ENCODE measurements at places on chromosomes 7 and 10.

DNA sequence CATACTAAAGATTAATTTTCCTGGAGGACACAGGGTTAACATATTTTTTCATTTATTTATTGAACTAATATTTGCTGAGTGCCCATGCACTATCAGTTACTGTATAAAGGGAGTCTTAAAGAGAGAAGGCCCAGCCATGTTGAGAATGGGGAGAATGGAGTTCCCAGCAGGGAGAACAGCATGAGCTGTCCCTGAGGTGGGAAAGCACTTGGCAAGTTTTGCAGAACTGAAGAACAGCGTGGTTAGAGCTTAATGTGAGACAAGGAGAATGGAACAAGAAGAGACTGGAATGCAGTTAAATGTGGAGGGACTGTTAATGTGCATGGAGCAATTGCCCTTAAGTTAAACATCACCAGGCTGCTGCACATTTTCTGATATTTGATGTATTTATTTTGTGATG is 435.4 kb downstream of the SUGCT start:
- DNase-seq: no peak

DNA sequence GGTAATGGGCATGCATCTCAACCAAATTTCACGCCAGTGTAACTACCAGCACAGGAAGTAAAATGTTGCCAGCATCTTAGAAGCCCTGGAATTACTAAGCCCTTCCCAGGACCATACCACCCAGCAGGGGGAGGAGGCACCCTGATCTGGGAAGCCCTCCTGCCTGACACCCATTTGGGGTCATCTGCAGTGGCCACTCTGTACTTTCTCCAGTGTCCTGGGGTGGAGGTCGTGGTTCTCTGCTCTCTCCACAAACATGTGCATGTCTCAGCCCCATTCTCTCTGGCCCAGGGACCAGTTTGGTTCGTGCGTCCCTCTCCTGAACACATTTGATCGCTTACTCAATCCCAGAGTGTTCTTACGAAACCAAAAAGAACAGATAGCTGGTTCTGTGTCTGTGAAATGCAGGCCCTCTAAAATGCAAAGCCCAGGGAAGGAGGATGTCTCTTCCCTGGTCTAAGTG is 9.4 kb upstream of the LRRC27 start:
- no peak for DNase-seq

GRCh38 chr7:77258593-77258992 is 59.0 kb upstream of the FGL2 start:
- no peak for DNase-seq

DNA sequence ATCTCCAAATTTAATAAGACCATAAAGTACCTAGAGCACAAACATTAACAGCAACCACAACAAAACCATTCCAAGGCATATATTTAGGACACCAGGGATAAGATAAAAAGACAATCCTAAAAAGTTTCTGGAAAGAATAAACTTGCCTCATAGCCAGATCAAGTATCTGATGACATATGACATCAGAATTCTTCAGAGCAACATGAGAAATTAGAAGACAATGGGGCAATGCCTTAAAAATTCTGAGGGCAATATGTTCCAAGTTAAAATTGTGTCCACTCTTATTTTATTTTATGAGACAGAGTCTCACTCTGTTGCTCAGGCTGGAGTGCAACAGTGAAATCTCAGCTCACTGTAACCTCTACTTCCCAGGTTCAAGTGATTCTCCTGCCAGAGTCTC is 2.8 kb downstream of the EFCAB10 start:
- DNase-seq: no peak

GRCh38 chr10:69952821-69953221 is 99.8 kb upstream of the MACROH2A2 start:
- DNase-seq: no peak

- DNase-seq: no peak
These were observed 69.6 kb downstream of the ZNF727 start for GRCh38 chr7:64114791-64115190.

DNA sequence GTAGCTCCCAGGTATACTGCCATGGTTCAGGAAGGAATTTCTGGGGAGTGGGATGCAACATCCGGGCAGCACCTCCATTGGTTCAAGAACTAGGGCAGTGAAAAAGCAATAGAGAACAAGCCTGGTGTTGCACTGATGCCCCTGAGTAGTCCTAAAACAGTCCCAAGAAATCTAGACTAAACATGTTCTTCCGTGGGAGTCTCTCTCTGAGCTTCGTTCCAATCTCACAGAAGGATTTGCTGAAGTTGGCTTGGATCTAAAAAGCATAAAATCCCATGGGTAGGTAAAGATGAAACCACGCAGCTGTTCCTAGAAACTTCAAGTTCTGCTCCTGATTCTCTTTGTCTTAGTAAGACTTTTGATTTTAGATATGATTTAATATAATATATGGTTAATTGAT is 154.5 kb downstream of the PLXDC2 start:
- DNase-seq: no peak

DNA sequence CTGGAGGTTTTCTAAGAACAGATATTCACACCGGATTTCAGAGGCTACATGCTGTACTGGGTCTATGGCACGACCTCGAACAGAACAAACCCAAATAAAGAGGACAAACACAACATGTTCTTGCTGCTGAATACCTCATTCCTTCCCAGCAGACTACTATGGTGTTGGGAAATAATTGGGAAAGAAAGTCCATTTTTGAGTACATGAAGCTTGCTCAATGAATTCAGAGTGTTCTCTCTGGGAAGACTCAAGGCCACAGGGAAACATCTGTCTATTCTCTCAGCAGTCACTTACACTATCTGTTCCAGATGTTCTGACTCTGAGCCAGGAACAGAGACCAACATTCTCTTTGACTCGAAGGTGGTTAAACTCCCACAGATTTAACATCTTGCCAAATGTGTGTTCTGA is 30.9 kb downstream of the LAMB1 start:
- no peak for DNase-seq

DNA sequence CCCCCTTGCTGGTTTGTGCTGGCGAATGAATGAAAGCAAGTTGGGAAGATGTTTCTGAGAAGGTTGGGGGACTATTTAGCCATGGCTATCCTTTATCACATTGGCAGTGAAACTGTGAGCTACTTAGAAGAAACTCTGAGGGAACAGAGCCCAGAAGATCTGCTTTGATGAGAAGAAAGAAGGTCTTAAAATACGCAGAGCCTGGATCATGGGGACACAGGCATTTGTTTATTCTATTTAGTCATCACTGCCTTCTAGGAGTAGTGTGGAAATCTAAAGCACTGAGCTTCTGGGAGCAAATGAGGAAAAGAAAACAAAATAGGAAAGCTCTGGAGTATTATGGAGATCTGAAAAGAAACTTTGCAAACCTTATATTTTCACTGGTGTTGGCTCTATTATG is 28.5 kb downstream of the CPED1 start:
- no peak for DNase-seq

DNA sequence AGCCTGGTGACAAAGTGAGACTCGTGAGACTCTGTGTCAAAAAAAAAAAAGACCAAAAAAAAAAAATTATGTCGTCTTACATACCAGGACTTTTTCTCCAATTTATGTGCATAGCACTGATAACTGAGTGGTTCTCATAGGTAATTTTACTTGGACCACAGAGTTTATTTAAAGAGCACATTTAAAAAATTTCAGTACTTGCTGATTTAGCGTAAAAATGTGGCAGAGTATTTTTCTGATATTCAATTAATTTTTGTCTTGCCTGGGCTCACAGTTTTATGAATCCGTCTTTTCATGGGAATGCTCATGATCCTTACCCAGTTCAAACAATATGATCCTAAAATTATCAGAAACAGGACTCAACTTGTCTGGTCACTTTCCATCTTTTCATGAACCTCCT is 151.0 kb upstream of the ZNF92 start:
- no peak for DNase-seq

DNA sequence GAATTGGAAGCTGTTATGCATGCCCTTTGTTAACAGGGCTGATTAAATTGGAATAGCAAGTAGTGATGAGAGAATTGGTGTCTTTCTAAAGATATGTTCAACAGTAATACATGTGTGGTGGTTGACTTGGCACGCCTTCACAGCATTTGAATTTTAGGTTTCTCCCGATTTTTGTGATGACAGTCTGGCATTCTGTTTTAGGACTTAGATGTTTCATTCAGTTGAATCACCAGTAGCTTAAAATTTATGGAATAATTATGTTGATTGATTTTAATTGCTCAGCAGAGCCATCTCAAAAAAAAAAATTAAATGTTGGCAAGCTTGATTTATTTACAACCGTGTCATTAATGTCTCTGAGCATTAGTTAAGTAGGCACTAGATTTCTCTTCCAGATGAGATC is 219.7 kb downstream of the CSTF2T start:
- no peak for DNase-seq

DNA sequence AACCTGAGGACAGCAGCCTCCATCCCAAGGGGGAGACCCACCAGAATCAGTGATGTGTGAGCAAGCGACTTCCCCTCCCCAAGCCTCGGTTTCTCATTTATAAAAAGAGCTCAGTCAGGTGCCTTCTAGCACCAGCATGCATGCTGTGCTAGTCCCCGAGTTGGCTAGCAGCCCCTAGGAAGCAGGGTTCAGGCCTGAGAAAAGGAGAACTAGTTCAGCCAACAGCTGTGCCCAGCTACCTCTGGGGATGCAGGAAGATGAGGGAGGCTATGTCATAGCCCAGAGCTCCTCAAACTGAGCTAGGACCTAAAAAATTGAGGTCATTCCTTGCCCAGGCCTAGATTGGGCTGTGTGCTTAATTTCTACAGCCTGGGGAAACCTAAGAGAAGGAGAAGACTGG is 13.7 kb downstream of the DRGX start:
- DNase-seq: no peak

- DNase-seq: no peak
These were observed 551 bp downstream of the WASL start for GRCh38 chr7:123748171-123748733.

GRCh38 chr7:30285067-30285535 is 704 bp downstream of the ZNRF2 start:
- DNase-seq: no peak

- DNase-seq: no peak
These were observed 17.9 kb downstream of the ENKUR start for GRCh38 chr10:24998044-24998443.

DNA sequence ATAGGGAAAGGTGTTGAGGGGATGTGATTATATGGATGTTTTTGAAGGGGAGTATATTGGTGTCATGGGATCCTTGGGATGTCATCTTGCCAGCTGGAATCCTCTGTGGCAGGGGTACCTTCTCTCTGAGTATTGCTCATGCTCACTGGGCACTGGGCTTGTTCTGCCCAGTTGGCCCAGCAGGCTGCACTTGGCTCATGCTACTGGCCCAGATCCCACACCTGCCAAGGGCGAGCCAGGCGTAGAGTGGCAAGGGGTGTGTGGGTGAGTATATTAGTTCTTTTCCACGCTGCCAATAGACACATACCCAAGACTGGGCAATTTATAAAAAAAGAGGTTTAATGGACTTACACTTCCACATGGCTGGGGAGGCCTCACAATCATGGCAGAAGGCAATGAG is 311.9 kb downstream of the AUTS2 start:
- DNase-seq: no peak

GRCh38 chr10:103587073-103587472 is 93.6 kb downstream of the NEURL1 start:
- no peak for DNase-seq

DNA sequence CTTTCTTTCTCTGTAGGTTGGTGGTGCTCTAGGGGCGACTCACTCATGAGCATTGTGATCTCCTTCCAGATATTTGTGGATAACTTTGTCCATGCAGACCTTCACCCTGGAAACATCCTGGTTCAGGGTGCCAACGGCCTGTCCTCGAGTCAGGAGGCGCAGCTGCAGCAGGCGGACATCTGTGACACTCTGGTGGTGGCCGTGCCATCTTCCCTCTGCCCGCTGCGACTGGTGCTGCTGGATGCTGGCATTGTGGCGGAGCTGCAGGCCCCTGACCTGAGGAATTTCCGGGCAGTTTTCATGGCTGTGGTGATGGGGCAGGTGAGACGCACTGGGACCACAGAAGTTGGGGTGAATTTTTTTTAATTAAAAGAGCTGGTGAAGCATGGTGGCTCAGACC is 9.6 kb upstream of the NDUFB2 start:
- no peak for DNase-seq

GRCh38 chr7:71595176-71595575 is 463.2 kb downstream of the GALNT17 start:
- DNase-seq: no peak

DNA sequence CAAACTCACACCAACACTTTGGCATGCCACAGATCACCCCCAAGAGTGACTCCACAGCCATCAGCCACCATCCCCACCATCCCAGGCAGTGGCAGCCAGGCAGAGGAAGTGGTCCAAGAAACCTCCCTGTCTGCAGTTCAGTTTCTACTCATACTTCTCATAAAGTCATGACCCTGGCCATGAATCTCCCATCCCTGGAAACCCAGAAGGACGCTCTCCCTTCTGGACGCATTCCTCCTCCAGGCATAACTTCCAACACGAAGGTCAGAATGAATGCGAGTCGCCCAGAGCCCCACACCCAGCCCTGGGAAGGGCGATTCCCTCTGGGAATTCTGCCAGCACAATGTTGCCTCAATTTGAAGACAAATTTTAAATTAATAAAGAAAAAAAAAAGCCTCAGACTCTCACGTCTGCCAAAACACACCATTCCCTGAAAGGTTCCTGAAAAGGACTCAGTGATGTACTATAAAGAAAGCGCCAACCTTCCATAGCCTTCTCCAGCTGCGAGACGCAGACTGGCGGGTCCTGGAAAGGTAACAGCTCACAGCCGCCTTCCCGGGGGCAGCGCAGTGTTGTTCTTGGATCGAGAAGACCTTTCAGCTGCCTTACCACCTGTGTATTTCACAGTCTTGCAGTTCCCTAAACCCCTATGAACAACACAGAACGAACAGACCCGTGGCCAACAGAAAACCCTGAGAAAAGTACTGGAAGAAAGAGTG is 307.6 kb downstream of the FRMD4A start:
- DNase-seq: no peak

GRCh38 chr10:62234077-62234605 is 34.5 kb downstream of the RTKN2 start:
- DNase-seq: no peak

- DNase-seq: no peak
These were observed 294.5 kb upstream of the NFE2L3 start for GRCh38 chr7:25857376-25858067.

DNA sequence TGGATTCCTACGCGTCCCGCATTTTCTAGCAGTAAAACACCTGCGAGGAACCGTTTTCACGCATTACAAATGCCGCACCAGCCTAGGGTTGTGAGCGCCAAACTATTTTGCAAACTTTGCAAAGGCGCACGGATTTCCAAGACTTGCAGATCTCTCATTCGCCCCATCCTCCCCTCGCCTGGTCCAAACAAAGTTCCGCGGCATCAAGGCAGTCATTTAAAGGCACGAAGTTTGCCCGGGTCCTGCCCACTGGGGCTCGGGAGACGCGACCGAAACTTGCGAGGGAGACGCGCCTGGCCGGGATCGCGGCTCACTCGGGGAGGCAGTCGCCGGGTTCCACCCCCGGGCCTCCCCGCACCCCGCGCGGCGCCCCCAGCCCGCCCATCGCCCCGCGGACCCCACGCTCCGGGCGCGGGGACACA is 613 bp downstream of the USP6NL start:
- DNase-seq: no peak

GRCh38 chr7:139068544-139069399 is 32.9 kb upstream of the ZC3HAV1L start:
- no peak for DNase-seq
